ENCODE measurements at places on chromosomes 2 and 18.
A peak's percentile ranks its signal among the peaks of the same experiment; 100 is the strongest.

DNA sequence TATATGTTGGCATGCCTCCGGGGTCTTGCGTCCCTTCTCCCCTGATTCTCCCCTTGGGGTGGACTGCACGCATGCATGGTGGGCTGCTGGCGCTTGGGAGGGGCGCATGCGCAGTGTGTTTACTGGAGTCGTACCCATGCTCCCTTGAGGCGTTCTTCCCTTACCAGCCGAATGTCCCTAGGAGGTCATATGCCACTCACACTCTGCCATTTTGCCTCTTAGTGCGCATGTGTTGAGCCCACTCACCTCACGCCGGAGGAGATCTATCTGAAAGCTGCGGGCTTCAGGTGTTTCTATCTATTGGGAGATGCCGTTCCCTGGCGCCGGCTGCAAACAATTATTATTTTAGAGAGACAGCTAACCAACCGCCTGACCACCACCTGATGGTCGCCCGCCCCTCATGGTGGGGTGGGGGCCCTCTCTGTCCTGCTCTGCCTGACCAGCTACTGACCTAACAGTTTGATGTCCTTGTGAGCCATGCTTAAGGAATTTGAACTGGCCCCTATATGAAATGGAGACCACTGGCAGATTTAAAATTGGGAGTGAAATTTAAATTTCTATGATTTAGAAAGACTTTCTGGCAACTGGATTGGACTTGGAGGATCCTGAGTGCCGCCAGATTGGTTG is 179.6 kb downstream of the RNF144A start:
- no peak for DNase-seq

- DNase-seq, result no peak
Measured at GRCh38 chr2:231128541-231128940, 3.7 kb upstream of the HTR2B start.

- DNase-seq, result no peak
Measured at GRCh38 chr2:182917924-182918323, 51.5 kb upstream of the FRZB start.

- DNase-seq, result no peak
Measured at GRCh38 chr2:127535422-127535901, at the start of gene MYO7B. MYO7B (plus strand) TSS chr2:127535683; CDS start chr2:127559723, 24,040 bp downstream.

DNA sequence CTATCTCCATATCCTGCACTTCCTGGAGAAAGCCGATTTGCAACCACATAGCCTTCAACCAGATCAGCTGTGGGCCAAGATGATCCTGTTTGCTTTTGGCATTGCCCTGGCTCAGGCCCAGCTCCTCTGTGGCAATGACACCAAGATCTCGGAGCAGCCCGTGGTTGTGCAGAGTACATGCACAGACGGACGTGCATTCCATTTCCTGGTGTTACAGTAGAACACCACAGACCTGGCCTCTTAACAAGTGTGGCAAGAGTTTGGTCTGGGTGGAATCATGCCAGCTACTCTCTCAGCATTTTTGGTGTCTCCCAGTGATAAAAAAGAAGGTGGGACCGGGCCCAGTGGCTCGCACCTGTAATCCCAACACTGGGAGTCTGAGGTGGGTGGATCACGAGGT is 20.0 kb downstream of the MALT1 start:
- no peak for DNase-seq

DNA sequence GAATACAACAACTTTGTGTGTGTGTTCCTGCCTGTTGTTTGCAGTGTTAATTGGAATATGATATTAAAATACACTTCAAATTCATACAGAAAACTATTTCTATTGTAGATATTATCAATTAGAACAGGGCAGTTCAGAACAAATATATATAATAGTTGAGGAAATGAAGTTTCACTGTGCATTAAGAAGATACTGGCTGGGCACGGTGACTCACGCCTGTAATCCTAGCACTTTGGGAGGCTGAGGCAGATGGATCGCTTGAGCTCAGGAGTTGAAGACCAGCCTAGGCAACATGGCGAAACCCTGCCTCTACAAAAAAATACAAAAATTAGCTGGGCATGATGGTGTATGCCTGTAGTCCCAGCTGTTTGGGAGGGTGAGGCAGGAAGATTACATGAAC is 79.3 kb downstream of the ASAP2 start:
- DNase-seq, result no peak

DNA sequence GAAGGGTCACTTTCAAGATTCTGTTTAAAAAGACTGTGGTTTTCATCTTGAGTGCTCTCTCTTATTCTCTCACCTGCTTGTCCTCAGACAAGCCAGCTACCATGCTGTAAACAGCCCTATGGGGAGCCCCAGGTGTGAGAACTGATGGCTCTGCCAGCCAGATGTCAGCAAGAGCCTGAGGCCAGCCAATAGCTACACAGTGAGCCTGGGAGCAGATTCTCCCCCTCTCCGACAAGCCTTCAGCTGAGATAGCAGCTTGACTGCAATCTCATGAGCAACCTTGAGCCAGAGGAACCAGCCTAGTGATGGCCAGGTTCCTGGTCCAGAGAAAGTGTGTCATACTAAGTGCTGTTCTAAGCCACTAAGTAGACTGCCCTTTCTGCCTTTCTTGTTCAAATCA is 272.1 kb downstream of the NAPG start:
- DNase-seq, result no peak

GRCh38 chr18:8943900-8944870 is 158.3 kb upstream of the NDUFV2 start:
- peak; percentile 59 for DNase-seq

DNA sequence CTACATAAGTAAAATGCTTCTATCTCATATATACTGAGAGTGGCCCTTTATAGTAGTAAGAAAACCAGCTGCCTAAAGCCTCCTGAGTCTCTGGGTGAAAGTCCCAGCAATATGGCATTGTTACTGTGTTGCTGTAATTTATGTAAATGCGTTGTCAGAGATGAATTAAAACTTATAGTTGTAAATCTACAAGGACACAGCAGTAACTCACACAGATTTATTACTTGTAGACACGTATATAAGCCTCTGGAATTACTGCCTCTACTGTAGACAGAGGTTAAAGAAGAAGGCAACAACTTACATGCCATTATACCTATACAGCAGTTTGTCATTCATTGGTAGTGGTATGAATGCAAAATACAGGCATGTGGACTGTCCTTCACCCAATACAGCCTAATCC is 169.1 kb upstream of the BOD1L2 start:
- no peak for DNase-seq

- DNase-seq, result peak; percentile 60
Measured at GRCh38 chr2:219352448-219353023, 20.0 kb upstream of the RESP18 start.

DNA sequence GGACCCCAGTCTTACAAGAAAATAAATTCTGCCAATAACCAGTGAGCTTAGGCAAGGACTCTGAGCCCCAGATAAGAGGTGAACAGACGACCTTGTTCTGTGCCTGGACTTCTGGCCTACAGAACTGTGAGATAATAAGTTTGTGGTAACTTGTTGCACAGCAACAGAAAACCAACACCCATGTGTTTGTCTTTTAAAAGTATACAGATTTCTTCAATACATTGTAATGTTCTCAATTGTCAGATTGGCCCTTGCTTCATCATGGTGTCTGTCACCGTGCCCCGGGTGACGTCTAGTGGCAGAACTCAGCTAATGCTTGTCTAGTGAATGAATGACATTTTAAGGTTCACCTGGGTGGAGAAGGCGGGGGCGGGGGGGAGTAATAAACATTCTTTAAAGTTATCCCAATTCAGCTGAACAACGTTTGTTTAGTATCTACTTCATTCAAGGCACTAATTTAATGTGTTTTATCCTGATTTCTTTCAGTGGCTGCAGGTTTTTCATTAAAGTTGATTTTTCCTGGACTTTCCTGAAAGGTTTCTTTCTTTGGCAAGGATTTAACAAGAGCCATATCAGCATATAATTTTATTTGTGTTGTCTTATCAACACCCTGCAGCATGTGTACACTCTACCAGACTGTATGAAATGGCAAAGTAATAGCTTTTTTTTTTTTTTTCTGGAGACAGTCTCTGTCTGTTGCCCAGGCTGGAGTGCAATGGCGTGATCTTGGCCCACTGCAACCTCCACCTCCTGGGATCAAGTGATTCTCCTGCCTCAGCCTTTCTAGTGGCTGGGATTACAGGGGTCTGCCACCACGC is 123.8 kb upstream of the DLX2 start:
- DNase-seq, result no peak

- no peak for DNase-seq
Measured at GRCh38 chr2:14628901-14629300, 3.6 kb upstream of the LRATD1 start.

GRCh38 chr2:183009249-183009899 is 28.9 kb downstream of the NCKAP1 start:
- DNase-seq, result no peak

DNA sequence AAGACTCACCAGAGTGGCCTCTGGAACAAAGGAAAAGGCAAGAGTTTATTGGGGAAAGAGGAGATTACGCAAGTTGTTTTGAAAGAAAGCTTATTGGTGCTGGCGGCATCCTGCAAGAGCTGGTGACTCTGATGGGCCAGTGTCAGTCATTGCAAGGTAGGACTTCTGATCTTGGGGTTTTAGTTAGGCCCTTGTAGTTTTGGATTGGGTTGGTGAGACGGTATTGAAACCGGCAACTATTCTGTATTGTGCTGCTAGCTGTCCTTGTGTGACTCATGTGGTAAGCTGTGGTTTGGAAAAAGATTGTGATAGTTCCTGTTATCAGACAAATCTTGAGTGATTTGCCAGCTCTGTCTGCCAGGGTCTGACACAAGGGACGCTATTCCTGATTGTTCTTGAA is 159.1 kb upstream of the PIEZO2 start:
- DNase-seq, result no peak

GRCh38 chr2:38091760-38092159 is 15.8 kb upstream of the CYP1B1 start:
- no peak for DNase-seq

GRCh38 chr2:11581797-11582611 is 48.2 kb downstream of the GREB1 start:
- no peak for DNase-seq

GRCh38 chr2:241891988-241892298 is 22.4 kb downstream of the RTP5 start:
- DNase-seq, result no peak

DNA sequence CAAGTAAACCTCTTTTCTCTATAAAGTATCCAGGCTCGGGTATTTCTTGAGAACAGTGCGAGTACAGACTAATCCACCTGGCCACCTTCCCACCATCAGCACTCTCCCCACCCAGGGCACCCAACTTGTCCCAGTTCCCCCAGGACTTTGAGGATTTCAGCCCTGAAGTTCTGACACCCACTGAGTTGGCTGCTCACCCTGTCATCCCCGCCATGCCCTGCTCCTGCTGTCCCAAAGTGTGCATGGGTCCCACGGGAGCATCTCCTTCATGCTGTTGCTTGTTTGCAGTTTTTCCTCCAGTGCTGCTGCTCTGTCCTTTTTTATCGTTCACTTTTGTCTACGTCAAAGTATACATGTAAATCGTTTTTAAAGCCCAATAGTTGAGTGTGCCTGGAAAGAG is 273.9 kb downstream of the PHLPP1 start:
- no peak for DNase-seq

- no peak for DNase-seq
Measured at GRCh38 chr2:216450346-216450745, 38.1 kb downstream of the SMARCAL1 start.

GRCh38 chr2:115763601-115764000 is 1321.2 kb downstream of the DPP10 start:
- DNase-seq, result no peak

DNA sequence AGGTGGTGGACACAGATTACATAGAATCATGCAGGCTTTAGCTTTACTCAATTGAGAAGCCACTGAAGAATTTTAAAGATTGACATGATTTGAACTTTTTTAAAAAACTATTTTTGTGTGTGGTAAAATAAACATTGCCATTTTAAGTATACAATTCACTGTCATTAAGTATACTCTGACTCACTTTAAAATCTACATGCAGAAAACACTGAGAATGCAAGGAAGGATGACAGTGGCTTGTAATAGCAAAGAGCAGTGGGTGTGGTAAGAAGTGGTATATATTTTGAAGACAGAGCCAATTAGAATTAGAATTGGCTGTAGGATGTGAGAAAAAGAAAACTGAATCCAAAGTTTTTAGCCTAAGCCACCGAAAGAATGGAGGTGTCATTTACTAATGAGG is 14.9 kb downstream of the TRMT61B start:
- no peak for DNase-seq

DNA sequence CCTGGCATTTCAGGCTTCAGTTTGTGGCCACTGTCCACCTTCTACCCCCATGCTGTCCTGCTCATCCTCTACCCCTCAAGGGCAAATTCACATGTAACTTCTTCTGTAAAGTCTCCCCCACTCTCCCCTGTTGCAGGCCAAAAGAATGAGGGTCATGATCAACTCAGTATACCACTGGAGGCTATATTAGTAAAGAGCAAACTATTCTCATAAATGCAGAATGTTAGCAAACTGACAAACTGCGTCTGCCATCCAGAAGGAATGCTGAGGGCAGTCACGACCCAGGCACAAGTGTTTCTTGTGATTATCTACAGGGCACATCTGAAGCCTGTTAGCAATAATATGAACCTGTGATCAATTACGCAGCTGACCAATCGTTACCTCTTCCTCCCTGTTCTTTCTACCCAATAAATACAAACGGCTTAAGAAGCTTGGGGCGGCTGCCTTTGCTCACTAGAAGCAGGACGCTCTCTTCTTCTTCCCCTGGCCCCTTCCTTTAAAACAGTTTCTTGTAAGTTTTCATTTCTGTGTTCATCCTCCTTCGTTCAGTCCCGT is 58.3 kb downstream of the SEPTIN10 start:
- no peak for DNase-seq

GRCh38 chr2:85344356-85344954 is 9.9 kb downstream of the RETSAT start:
- no peak for DNase-seq

DNA sequence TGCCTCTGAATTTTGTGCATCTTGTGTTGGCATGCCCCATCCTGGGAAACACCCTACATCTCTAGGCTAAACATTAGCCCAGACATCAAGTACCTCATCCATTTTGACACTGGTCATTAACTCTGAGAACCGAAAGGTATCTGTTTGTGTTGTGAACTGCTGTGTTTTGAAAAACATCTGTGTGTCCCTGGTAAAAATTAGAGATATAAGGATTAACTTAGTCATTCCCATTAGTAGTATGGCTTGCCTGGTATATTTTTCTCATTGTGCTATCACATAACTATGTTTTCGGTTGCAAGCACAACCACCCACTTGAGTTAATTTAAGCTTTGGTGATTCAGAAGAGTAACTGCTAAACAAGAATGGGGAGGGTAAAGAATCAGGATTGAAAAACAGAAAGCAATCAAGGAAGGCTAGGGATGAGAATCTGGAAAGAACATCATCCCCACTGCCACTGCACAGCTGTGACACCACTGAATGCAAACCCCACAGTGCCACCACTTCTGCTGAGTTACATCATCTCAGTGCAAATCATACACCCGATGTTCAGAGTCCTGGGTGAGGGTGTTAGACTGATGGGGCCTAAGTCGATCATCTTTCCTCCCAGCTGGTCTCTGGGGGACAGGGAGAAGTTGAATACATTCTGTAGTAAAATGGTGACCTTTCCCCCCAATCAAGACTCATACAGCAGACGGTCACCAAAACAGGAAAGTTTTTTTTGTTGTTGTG is 234.0 kb downstream of the EPHA4 start:
- no peak for DNase-seq

GRCh38 chr18:72544092-72544886 is at the start of gene CBLN2:
CBLN2 (minus strand) TSS chr18:72544342; CDS start chr18:72542160, 2,182 bp downstream.
- peak; percentile 25 for DNase-seq

Measured in dermis microvascular lymphatic vessel endothelial cell (primary cell).